ENCODE measurements at places on chromosomes 11 and 22. TPM values are rescaled to one million over a fixed set of nuclear protein-coding genes. Genes with fewer than 3 reads are reported as not detected.

Gene MAML2
- 27.1 TPM for total RNA-seq

DNA sequence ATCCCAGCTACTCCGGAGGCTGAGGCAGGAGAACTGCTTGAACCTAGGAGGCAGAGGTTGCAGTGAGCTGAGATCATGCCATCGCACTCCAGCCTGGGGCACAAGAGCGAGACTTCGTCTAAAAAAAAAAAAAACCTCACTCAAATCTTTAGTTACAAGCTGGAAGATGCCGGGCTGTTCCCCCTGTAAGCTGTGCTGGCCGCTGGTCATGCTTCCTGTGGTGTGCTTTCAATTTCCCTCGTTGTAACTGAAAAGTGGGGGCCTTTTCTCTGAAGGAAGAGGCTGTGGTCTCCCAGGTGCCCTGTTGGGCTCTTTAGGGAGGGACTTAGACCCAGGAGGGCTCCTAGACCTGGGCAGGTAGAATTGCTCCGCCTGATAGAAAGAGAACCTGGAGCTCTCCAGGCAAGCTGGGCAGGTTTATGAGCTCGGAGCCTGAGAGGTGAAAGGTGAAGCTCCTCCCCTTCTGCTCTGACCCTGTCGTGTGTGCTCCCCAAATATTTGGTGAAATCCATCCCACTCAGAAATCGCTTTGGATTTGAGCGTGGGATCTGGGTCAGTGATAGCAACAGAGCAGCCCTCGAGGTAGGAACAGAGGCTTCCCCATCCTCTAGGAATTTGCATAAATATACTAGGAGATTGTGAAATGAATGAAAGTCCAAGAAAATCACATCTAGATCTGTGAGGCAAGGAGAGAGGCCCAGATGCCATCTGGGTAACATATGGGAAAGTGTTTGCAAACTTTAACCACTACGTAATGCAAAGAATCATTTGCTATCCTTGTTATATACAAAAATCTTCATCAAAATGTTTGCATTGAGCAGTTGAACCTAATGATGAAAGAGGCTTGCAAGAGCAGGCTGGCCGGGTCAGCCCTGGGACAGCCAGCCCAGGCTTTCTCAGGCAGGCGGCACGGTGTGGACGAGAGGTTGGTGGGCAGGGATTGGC lies 154.3 kb downstream of the FBXO7 start:
- no peak for DNase-seq

DNA sequence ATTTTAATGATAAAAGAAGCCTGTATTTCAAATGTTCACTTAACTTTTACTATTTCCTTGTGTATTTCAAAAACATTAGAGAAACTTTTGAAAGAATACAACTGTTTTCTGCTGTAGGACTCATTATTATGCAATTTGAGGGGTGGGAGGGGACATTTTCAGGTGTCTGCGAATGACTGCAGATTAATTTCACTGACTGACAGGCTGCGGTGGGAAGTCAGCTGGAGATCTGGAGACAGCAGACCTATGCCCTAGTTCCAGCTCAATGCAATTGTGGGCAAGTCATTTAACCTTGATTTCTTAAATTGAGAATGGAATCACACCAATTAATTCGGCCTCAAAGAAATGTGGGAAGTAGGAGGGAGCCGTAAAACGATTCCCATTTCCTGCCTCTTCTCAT lies 128.7 kb downstream of the ARL14EP start:
- DNase-seq = no peak

Gene APLP2
- 849 TPM for total RNA-seq

Gene DEUP1
- 0.91 TPM for total RNA-seq

Gene CHRDL2
- not detected for total RNA-seq

- no peak for DNase-seq
Observed at GRCh38 chr11:78022397-78023396, at the start of gene KCTD14. Gene KCTD14 (minus strand): TSS chr11:78023276. CDS start chr11:78023249, 27 bp downstream.

Gene PLAAT5
- total RNA-seq = 0.36 TPM

Gene ARHGAP8
- 1.3 TPM for total RNA-seq

Gene OR52I1
- total RNA-seq = not detected

Gene CCDC81
- 4.5 TPM for total RNA-seq

Gene TNNT3
- not detected for total RNA-seq

DNA sequence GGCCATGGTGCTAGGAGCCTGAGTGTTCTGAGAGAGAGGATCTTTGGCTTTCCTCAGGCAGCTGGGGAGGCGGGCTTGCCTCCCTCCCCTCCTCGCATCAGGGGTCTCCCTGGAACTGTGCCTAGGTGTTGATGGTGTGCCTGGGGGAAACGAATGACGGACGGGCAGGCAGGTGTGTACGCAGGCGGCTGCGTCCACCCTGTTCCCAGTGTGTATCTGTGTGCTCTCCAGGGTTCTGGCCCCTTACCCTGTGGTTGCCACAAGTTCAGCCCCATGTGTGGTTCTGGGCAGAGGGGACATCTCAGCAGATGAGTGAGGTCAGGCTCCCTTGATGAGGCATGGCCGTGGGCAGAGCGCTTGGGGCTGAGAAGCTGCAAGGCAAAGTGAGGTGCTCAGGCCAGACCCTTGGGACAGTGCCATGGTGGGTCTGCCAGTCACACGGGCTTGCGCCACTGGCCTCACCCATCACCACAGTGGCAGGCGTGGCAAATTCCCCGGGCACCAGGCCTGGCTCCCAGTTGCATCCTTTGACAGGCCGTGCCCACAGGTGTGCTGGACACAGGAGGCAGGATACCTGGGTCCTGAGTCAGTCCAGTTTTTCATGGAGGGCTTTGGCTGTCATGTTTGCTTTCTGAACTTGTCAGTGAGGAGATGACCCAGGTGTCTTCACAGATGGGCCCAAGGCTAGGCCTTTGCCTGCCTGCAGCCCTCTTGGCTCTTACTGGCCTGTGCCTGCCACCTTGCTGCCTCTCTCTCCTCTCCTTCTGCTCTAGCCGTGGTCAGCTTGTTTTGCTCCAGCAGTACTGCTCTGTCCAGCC lies 27.3 kb downstream of the GNAZ start:
- no peak for DNase-seq

All from astrocyte (in vitro differentiated cells and primary cell).